Activated CD4-positive, alpha-beta T cell treated with anti-CD3 and anti-CD28 coated beads, Interleukin-2, amount 10 ng/mL, durations not matched to agents 24 days and 14 days (primary cell): ENCODE measurements at places on chromosomes 16 and 17.

DNA sequence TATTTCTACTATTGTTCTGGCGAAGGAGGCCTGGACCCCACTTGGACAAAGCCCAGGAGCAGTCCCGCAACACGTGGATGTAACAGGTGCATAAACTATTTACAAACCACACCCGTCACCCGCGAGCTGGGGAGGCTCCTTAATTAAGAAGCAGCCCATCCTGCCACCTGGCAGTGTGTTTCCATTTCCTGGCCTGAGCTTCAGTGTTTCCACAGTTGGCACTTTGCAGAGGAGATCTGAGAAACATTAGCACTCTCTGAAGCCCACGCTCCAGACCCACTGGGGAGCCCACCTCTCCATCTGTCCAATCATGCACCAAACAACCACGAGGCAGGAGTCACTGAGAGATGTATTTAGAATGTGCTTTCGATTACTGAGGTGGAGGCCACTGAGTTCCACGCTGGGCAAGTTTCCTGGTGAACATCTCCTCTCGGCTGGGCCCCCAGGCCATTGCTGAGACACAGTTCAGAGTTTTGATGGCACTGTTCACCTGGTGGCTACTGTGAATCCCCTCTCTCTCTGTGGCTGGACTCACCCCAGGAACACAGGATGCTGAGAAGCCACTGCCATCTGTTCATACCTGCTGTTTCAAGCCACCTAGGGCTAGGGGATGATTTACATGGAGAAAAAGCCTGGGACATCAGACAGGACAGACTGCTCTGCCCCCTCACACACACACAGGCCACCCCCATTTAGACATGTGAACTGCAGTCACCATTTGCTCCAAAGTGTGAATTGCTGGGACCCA is 129.1 kb downstream of the AIPL1 start:
- DNase-seq = no peak

- no peak for DNase-seq
Measured at GRCh38 chr16:48426244-48427141, 41.3 kb upstream of the SIAH1 start.

DNA sequence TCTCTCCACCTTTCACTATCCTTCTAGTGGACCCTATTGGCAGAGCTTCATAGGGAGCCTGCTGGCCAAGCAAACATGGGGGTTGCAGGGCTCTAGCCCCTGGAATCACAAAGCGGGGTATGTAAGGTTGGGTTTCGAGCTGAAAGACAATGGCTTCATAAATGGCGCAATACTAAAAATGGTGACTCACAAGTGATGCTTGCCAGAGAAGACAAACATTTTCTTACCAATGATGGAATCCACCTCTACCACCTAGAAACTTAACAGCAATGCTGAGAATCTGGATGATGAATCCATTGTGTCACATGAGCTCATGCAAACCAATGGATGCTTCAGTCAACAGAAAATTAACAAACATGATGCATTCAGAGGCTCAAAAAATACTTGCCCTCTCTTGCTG is 375.3 kb upstream of the PSMD7 start:
- DNase-seq = no peak

- no peak for DNase-seq
Measured at GRCh38 chr17:16338391-16338790, 14.9 kb downstream of the CENPV start.

GRCh38 chr17:31413081-31413799 is 21.8 kb downstream of the RAB11FIP4 start:
- DNase-seq = no peak

GRCh38 chr16:34802396-34802795 is 1343.0 kb downstream of the TP53TG3F start:
- DNase-seq = no peak

DNA sequence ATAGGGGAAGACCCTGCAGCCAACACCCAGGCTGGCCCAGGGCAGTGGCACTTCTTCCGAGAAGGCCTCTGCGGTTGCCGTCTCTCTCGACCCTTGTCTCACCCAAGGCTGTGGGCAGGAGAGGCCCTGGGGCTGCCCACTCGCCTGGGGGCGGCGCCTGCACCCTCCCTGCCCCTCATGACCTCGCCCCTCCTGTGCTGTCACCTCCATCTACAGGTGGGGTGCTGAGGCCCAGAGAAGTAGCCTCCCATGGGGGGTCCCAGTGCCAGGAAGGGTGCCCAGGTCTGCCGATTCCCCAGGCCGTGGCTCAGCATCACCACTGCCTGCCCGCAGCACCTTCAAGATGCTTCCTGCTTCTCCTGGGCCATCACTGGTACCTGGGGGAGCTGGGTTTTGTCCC is 992 bp downstream of the NLRC3 start:
- peak; percentile 72 for DNase-seq

DNA sequence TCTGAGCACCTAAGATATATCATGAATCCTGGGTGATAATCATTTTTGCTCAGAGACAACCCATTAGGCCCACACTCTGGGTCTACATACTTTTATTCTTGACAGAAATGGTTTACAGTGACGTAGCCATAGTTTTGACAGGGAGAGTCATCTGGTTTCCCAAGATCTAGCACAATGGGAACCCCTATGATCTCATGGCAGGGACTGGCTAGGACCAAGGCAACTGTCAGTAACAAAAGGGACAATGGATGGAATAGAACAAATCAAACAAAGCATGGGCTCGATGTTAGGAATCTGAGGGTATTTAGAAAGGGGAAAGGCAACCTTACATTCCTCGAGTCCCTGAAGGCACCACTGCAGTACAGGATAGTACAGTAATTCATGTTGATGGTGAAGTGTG is 20.5 kb downstream of the CFAP97D1 start:
- DNase-seq = no peak

DNA sequence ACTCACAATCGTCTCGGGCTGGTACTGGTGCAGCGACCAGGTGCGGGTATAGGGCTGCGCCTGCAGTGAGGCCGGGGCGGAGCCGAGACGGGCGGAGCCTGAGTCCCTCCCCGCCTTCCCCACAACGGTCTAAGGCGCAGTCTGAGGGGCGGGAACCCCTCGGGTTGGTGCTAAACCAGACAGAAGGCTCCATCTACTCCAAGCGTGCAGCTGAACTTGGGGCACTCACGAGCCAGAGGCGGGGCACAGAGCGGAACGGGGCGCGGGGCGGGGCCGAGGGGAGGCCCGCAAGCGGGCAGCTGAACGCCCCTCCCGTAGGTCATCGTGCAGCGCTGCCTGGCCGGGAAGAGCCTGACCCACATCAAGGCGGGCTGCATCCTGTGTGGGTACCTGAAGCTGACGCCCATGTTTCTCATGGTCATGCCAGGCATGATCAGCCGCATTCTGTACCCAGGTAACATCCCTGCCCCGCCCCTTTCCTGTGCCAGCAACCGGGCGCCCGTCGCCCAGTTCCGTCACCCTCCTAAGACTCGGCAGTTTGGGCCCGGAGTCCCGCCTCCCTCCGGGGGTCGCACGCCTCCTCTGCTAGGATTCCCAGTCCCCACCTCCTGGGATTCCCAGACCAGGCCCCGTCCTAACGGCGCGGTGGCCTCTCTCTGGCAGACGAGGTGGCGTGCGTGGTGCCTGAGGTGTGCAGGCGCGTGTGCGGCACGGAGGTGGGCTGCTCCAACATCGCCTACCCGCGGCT is 5.0 kb downstream of the SLC5A2 start:
- peak; percentile 91 for DNase-seq

DNA sequence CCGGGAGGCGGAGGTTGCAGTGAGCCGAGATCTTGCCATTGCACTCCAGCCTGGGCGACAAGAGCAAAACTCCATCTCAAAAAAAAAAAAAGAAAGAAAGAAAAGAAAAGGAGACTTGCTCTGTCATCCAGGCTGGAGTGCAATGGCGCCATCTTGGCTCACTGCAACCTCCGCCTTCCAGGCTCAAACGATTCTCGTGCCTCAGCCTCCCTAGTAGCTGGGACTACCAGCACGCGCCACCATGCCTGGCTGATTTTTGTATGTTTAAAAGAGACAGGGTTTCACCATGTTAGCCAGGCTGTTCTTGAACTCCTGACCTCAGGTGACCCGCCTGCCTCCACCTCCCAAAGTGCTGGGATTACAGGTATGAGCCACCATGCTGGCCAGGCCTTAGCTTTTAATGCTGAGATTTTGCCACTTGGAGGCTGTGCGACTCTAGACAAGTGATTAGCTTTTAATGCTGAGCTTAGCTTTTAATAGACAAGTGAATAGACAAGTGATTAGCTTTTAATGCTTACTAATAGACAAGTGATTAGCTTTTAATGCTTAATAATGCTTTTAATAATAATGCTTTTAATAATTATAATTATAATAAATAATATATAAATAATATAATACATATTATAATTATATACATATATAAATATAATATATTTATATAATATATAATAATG is 9.6 kb downstream of the LDAF1 start:
- DNase-seq = peak; percentile 67

DNA sequence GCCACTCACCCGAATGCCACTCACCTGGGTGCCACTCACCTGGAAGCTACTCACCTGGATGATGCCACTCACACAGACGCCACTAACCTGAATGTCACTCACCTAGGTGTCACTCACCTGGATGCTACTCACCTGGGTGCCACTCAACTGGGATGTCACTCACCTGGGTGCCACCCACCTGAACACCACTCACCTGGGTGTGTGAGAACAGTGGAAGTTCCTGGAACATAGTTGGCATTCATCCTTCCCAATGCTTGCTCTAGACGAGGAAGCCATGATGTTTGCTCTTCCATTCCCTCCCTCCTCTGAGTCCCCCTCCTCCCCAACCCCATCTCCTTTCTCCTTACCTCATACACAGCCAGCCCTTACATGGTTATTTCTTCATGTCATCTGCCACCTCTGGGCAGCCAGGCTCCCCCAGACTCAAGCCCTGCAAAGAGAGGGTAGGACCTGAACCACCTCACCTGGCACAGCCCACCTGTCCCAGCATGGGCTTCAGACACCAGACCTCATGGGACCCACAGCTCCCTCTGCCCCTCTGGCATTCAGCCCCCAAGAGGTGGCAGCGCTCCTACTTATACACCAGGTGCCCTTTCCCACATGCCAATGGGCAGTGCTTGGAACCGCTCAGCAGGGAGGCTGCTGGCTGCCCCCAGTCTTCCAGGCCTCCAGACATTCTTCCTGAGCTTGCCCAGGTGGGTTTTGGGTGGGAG is 171.8 kb upstream of the FOXF1 start:
- DNase-seq = no peak

DNA sequence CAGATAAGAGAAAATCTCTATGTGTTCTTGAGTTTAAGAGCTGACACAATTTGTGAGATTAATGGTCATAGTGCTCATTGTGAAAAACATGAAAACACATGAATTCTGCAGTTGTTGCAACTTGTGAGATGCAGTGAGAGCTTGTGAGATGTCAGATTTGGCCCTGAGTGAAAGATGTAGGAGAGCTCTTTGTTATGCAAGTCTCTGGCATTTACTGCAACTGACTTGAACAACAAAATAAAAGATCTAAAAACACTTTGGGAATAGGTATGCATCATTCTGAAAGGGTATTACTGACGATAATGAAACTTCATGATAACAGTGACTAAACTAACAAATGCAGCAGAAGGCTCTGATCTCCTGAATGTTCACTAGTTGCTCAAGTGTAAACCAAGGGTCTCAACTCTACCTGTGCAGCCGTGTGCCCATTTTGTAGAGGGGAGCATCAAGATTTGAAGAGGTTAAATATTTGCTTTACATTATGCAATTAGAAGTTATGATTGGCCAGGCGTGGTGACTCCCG is 50.8 kb upstream of the SMIM36 start:
- no peak for DNase-seq

DNA sequence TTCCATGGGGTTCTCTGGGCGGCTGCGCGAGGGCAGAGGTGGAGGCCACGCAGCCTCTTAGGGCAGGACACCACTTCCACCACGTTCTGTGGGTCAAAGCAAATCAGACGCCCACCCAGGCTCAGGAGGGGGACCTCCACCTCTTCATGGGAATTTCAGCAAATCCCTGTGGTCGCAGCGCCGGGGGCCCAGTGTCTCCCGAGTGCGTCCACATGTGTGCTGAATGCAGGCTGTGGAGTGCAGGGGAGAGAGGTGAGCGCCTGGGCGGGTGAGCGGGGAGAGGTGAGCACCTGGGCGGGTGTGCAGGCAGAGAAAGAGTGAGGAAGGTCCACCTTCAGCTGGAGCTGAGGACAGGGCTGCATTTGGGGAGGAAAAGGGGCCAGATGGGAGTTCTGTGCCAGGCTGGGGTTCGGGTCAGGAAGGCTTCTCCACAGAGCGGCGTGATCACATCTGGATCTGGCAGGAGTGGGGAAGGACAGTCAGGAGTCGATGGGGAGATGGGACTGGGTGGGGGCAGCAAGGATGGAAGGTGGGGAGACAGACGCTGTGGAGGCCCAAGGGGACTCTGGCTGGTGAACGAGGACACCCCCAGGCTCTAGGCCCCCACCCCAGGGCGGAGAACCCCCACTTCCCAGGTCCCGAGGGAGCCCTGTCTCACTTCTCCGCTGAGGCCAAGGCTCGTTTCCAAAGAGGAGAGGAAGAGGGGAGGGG is 36.8 kb upstream of the CBFA2T3 start:
- no peak for DNase-seq

- DNase-seq = no peak
Measured at GRCh38 chr16:56981729-56982271, 7.6 kb upstream of the NLRC5 start.
